ENCODE measurements at places on chromosomes 2 and 18.

DNA sequence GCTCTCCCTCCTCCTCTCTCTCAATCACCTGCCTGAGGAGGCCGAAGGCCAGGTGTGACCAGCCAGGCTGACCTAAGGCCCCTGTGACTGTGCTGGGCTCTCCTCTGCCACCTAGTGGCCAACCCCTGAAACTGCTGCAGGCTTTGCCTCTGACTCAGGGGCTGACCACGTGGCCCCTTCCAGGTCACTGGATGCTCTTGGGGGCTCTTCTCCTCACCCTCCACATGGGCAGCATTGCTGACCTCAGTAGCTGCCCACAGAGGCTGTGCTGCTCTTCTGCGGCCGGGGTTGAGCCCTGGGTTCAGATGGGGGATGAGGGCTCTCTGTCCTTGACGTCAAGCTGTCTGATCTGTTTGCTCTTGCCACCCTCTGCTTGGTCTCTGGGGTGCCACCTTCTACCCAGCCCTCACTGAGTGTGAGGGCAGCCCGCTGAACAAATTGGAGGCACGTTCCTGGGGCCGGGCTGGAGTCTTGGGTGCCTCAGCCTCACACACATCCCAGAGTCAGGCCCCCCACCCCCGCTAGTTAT is 122.7 kb downstream of the TWIST2 start:
- no peak for DNase-seq

DNA sequence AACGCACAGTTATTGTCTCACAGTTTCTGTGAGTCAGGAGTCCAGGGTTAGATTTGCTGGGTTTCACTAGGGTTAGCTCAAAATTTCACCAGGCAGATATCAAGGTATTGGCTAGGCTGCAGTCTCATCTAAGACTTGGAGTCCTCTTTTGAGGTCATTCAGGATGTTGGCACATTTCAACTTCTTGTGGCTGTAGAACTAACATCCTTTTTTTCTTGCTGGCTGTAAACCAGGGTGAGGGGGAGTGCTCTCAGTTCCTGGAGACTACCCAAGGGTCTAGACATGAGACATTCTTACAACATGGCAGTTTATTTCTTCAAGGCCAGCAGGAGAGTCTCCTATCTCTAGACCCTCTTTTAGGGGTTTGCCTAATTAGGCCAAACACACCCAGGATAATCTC is 12.8 kb upstream of the CAVIN2 start:
- no peak for DNase-seq

DNA sequence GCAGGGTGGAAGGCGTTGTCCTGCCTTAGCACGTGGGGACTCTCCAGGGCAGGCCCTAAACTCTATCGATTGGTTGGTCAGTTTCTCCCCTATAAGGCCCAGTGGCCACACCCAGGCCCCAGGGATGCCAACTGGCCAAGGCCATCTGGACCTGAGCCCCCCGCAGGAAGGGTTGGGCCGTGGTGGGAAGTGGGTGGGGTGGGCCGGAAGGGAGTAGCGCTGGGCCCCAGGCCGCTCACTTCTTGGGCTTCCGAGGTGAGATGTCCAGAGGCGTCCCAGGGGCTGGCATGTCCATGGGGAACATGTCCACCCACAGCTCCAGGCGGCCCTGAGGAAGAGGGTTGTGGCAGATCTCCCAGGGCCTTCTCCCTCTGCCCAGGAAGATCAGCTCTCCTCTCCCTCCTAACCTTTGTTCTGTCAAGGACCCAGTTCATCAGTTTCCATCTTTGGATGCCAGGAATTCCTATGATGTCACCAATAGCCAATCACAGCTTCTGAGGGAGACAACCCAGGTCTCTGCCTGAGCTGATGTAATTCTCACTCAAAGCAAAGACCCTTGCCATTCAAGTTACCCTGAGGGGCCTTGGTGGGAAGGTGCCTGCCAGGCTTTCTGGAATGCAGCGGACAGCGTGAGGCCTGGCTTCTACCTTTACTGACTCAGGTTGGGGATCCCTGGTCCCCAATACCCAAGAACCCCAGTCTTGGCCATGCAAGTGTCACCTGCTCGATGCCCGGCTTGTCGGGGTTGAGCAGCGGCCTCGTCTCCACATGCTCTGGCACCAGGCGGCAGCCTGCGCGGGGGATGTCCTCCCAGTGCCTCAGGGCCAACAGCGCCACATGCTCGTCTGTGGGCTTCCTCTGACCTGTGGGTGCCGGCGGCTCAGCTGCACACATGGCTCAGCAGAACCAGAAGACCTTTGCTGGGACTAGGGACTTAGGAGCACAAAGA is 14.4 kb downstream of the OTOF start:
- no peak for DNase-seq

- DNase-seq = no peak
Observed at GRCh38 chr2:95292623-95293260, 4.4 kb upstream of the KCNIP3 start.

DNA sequence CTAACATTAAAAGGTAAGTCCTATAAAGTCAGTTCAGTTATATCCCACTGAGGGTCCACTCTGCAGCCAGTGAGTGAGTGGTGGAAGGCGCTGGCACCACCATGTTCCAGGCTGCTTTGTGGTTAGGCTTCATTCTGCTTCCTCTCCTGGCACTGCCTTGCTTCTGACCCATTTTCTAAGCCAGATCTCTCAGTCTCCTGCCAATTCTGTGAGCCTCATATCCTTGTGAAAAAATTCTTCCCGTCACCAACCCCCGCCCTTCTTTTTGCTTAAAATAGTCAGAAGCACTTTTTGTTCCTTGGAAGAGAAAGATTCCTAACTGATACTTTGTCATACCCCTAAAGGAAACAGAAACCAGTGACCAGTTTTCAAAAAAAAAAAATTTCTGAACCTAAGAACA is 139.8 kb upstream of the NCK2 start:
- no peak for DNase-seq

DNA sequence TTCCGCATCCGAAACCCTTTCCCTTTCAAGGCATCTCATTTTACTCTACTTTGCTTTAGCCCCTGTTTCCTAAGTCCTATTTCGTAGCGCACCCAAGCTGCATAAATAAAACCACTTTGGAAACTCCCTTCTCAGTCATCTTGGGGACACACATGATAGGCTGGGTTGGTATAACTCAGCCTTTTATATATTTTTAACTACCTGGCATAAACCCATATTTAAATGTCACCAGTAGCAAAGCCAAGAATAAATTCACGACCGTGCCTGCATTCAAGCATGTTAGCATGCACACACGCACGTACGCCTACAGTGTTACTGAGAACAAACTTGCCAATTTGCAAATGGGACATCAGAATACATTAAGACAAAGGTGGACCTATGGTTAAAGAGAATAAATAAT is 564.7 kb upstream of the PIK3C3 start:
- DNase-seq = no peak

DNA sequence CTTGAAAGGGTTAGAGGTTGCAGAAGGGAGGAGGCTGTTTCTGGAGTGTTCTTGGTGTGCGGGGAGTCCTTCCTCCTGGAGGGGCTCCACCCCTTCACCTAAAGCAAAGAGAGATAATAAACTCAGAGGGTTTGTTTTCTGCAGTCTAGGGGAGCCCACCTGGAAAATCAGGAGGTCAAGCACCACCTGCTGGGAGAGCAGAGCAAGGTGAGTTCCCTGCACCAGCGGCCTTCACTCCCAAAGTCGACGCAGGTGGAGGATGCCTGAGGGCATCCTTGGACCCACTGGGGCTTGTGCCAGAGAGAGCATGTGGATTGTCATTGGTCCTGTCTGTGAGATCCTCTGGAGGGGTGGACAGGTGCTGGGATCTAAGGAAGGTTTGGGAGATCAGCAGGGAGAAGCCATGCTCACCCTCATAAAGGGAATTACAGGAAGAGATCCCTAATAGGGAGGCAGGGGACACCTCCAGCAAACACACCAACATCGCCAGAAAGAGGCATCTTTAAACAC is 116.7 kb downstream of the KCNF1 start:
- DNase-seq = no peak

DNA sequence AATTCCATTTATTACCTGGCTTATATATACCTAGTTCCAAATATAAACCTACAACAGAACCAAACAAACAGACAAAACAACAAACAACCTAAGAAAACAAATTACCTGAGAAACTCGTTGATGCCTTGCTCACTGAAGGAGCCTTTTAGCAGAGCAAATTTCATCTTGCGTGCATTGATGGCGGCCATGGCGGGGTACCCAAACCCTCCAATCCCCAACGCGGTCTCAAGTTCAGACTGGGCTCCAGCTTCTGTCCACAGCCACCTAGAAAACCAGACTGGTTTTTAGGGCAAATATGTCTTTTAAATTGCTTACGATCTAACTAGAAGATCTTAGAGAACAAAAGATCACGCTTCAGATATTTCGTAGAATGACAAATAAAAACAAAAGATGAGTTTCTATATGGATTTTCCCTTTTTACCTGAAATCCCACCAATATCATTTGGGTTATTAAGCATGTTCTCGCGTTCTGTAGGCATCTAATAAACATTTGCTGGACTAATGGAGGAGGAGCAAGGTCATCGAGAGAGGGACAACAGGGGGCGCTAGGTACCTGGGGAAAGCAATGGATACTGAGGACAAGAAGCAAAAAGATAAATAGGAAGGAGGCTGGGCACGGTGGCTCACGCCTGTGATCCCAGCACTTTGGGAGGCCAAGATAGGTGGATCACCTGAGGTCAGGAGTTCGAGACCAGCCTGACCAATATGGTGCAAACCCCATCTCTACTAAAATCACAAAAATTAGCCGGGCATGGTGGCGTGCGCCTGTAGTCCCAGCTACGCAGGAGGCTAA is 25.2 kb downstream of the PDIA6 start:
- DNase-seq = no peak

- no peak for DNase-seq
Observed at GRCh38 chr2:167833294-167833693, 414.1 kb downstream of the STK39 start.

DNA sequence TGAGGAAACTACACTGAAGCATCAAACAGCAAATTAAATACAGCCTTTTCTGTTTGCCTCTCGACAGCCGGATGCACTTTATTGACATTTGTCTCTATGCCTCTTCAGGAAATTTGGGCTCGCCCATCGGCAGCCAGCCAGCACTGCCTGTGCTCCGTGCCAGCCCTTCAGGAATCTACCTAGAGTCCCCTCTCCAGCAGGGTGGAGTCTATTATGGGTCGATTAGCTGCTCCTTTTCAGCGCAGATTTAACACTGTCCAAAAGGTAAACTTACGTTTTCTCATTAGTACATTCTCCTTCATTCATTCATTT is 91.5 kb downstream of the MYCN start:
- no peak for DNase-seq

GRCh38 chr2:232038251-232038880 is 76.9 kb downstream of the DIS3L2 start:
- DNase-seq = no peak

DNA sequence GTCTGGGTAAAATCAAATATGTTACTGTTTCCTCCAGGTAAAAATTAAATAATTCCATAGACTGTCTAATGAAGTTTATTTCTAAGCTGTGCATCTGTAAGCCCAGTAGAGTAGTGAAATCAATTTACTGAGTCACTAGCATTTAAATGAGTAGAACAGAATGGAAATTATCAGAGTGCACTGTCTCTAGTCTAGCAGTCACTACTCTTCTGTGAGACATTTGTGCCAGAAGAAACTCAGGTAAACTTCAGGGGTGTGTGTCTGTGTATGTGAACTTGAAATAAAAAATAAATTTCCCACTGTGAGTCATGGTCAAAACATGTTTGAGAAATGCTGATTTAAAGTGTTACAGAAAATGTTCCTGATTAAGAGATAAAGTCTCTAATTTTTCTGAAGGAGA is 146.4 kb downstream of the RIF1 start:
- no peak for DNase-seq

DNA sequence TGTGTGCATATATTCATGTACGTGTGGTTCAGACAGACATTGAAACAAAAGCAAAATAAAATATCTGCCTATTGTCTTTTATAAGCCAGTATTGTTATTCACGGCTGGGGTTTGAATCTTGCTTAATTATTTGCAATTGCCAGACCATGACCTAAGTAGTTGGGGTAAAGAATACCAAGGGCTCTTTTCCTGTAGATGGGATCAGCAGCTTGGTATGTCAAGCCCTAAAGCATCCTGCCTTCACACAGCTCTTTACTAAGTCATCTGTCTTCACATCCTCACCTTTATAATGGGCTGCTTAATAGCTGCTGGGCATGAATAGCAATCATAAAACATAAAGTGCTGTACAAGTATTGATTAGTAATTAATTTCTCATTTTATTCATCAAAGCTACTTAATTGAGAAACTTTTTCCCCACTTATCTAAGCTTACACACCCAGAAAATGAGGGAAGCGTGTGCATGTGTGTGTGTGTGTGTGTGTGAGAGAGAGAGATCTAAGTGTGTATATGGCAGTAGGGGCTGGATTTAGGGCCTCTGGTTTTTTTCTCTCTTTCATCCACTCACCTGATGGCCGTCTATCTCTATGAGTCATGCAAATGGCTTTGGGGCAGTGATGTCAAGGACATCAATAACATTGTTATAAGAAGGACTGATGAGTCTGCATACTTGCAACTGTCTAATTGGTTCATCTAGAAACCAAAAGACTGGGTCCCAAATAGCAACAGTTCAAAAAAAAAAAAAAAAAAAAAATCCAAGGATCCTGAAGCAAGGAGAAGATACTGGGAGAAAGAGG is 244.1 kb upstream of the TNP1 start:
- no peak for DNase-seq

- DNase-seq = no peak
Observed at GRCh38 chr2:178924817-178925216, 117.6 kb upstream of the TTN start.

- DNase-seq = no peak
Observed at GRCh38 chr2:47561906-47562305, 158.9 kb downstream of the MSH2 start.

- DNase-seq = no peak
Observed at GRCh38 chr18:9174302-9174701, 37.7 kb downstream of the ANKRD12 start.

GRCh38 chr18:13289481-13290205 is 71.1 kb downstream of the LDLRAD4 start:
- no peak for DNase-seq

- no peak for DNase-seq
Observed at GRCh38 chr2:223549215-223549614, 52.9 kb downstream of the SCG2 start.

DNA sequence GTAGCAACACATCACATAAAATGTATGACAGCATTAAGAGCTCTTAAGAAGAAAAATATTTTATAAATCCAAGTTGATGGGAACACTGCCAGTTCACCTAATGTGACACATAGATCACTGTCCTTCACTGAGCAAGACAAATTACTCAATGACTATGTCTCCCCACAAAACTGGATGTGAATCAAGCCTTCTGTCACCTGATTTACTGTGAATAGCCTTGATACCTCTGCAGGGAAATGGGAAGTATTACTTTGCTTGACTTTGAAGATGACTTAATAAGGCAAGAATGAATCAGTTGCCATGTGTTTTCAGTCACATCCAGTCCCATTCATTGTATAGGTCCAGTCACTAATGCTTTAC is 94.6 kb downstream of the NYAP2 start:
- DNase-seq = no peak

- DNase-seq = no peak
Observed at GRCh38 chr18:57787068-57787685, 15.9 kb downstream of the ATP8B1 start.

- no peak for DNase-seq
Observed at GRCh38 chr2:15042801-15043217, 410.3 kb downstream of the LRATD1 start.

- no peak for DNase-seq
Observed at GRCh38 chr18:12741351-12741750, 38.5 kb downstream of the PSMG2 start.
